ENCODE measurements at places on chromosomes 6 and 20. TPM values are rescaled to one million over a fixed set of nuclear protein-coding genes. Genes with fewer than 3 reads are reported as not detected.

The ADGRG6 gene
- 3.0 TPM for total RNA-seq

The CLDN20 gene
- total RNA-seq: not detected

DNA sequence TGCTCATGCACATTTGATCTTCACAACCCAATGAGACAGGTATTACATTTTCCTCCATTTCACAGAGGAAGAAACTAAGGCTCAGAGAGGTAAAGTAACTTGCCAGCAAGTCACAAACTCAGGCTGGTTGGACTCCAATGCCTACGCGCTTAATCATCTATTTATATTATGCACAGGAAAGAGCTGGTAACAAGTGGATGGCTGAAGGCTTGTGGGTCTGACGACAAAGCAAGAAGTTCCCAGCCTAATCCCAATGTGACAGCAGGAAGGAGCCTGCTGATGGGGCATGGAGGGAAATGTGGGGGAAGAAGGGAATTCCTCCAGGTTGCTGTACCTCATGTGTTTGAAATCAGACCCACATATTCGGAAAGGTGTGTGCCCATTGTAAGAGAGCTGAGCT, 3.9 kb downstream of the CDH22 start:
- no peak overlapping the region for H3K27ac ChIP-seq
- H3K27me3 ChIP-seq: peaks cover 65% of the 10 kb centered on the region
- no peaks in the 10 kb centered on the region for H3K36me3 ChIP-seq
- no peaks in the 10 kb centered on the region for H3K4me1 ChIP-seq

DNA sequence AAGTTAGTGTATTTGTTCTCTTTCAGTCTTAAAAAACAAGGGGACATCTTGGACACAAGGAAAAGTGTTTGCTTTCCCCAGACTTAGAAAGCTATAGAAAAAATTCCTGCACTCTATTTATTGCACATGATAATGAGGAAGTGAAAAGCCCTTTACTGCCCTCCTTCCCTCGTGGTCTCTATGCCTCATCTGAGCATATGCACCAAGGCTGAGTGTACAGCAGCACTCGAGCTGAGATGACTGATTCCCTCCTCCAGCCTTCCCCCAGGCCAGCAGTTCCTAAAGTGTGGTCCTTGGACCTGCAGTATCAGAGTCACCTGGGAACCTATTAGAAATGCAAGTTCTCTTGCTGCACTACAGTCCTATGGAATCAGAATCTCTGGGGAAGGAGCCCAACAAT, 14.3 kb upstream of the LAMP5 start:
- no peak overlapping the region for H3K27ac ChIP-seq
- 0 out of 2 replicates have a peak, but pooled peaks cover 3% of the 10 kb centered on the region for H3K27me3 ChIP-seq
- no peaks in the 10 kb centered on the region for H3K36me3 ChIP-seq

- DNase-seq: no peak
- H3K4me3 ChIP-seq: no peak overlapping the region
- no peaks in the 10 kb centered on the region for H3K4me1 ChIP-seq
- H3K27me3 ChIP-seq: 0 out of 2 replicates have a peak, but pooled peaks cover 2% of the 10 kb centered on the region
- no peak overlapping the region for H3K27ac ChIP-seq
These were observed 3.0 kb upstream of the WFDC10A start for GRCh38 chr20:45626540-45626939.

The MYLK2 gene
- total RNA-seq: 3.5 TPM

DNA sequence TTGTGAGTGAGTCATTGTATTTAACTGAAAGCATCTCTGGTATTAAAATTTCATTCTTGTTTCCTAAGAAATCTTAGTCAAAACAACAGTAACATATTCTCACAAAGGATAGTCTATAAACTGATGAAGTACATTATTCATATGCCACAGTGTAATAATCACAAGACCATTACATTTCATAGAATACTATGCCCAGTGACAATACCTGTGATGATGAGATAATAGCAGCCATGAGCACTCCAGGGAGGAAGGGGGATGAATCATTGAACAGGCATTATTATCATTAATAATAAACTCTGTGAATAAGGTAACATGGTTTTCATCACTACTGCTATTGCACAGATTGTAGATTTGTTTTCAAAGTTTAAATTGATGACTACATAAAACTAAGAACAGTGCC, 667.9 kb downstream of the EPM2A start:
- no peaks in the 10 kb centered on the region for H3K36me3 ChIP-seq
- no peaks in the 10 kb centered on the region for H3K4me1 ChIP-seq
- no peak overlapping the region for H3K4me3 ChIP-seq
- no peaks in the 10 kb centered on the region for H3K27me3 ChIP-seq
- no peak overlapping the region for H3K27ac ChIP-seq

GRCh38 chr20:51428401-51429143, 113.9 kb downstream of the NFATC2 start:
- no peak overlapping the region for H3K4me3 ChIP-seq
- H3K36me3 ChIP-seq: no peaks in the 10 kb centered on the region
- H3K27ac ChIP-seq: no peak overlapping the region
- DNase-seq: no peak
- H3K27me3 ChIP-seq: peaks cover 65% of the 10 kb centered on the region

DNA sequence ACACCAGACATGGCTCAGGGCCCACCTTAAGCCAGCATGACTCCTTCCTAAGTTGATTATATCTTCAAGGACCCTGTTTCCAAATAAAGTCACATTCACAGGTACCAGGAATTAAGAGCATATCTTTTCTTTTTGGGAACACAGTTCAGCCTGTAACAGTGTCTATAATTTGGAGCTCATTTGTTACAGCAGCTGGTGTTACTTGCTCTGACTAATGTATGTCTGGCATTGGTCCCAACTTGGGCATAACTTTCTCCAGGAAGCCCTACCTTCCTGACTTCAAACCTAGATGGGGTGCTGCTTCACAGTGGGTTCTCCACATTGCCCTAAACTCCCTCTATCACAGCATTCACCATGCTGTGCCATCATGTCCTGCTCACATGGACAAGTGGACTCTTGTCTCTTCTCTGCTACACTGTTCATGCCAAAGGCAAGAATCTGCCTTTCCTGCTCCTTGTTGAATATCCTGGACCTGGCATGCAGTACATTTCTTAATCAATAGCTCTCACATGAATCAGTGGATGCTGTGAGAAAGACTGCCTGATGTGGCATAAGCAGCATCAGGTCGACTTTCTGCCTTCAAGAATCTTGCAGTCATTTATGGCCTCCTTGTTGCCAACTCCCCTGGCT, 117.4 kb upstream of the FOXA2 start:
- H3K36me3 ChIP-seq: no peaks in the 10 kb centered on the region
- no peak overlapping the region for H3K4me3 ChIP-seq
- no peaks in the 10 kb centered on the region for H3K27me3 ChIP-seq
- DNase-seq: no peak

- H3K27ac ChIP-seq: no peak overlapping the region
- no peak overlapping the region for H3K4me3 ChIP-seq
- H3K4me1 ChIP-seq: peaks cover 7% of the 10 kb centered on the region
- H3K36me3 ChIP-seq: no peaks in the 10 kb centered on the region
- H3K27me3 ChIP-seq: peaks cover 1% of the 10 kb centered on the region
- DNase-seq: no peak
These were observed 28.4 kb upstream of the PTPN1 start for GRCh38 chr20:50481741-50482140.

GRCh38 chr6:84910906-84911607, 146.7 kb upstream of the TBX18 start:
- no peak overlapping the region for H3K4me3 ChIP-seq
- no peaks in the 10 kb centered on the region for H3K36me3 ChIP-seq
- no peak for DNase-seq
- H3K27me3 ChIP-seq: no peaks in the 10 kb centered on the region
- no peak overlapping the region for H3K27ac ChIP-seq

DNA sequence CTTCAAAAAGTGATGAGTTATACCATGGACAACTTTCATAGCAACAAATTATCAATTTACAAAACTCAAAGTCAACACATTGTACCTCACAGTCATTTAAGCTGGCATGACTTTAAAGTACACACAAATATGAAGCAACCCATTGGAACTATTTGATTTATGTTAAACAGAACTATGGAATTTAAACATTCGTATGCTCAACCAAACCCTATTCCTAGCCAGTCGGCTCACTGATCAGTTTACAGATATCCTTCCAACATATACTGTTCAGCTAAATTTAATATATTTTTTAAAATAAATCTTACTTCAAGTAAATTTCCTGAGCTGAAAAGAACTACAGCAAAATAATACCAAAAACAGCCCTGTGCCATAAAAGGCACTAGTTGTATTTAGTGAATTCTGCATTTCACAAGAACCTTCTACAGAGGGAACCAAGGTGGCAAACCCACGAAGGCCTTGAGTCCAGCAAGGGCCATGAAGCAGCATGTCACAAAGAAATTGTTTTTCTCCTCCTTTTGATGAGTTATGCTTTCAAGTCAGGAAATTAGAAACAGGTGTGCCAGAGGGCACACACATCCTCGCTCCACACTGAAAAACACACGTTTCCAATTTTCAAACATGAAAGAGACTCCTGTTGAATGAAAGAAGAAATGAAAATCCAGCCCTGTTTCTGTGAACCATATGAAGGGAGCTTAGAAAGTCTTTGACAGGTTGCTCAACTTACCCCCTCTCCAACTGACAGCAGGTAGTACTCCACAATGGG, 122.8 kb downstream of the TASP1 start:
- no peaks in the 10 kb centered on the region for H3K27me3 ChIP-seq
- H3K4me1 ChIP-seq: no peaks in the 10 kb centered on the region
- no peak overlapping the region for H3K27ac ChIP-seq
- H3K4me3 ChIP-seq: no peak overlapping the region

The VGLL2 gene
- 5.7 TPM for total RNA-seq

GRCh38 chr20:58053391-58054055, 174.9 kb downstream of the ANKRD60 start:
- H3K4me3 ChIP-seq: no peak overlapping the region
- DNase-seq: no peak
- H3K36me3 ChIP-seq: no peaks in the 10 kb centered on the region
- H3K27ac ChIP-seq: no peak overlapping the region
- peaks cover 20% of the 10 kb centered on the region for H3K4me1 ChIP-seq
- no peaks in the 10 kb centered on the region for H3K27me3 ChIP-seq

The CENPW gene
- 46.0 TPM for total RNA-seq

DNA sequence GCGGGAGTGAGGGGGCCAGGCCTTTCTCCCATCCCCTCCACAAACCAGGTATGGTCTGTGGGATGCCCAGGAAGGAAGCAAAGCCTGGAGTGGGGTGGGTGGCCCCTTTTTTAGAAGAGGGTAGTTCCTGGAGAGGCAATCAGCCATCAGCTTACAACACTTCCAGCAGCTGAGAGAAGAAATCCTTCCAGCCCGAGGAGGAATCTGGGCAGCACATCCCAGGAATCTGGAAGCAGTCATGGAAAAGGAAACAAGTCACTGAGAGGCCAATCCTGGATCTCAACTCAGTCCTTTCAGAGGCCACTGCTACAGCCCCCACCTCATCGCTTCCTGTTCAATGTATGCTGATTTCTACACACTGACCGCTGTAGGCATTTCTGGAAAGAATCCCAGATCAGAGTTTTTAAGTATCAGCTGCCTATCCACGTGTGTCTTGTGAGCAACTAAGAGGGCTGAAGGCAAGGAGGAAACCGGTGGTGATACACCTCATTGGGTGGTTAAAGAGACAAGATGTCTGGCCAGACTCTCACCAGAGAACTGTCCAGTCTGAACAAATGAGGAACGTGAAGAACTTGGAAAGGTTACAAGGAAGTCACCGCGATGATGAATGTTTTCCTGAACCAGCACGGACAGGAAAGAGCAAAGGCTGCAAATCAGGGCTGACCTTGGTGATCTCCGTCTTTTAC, 92.9 kb upstream of the SHLD1 start:
- no peak overlapping the region for H3K4me3 ChIP-seq
- peaks cover 3% of the 10 kb centered on the region for H3K4me1 ChIP-seq
- no peaks in the 10 kb centered on the region for H3K27me3 ChIP-seq
- DNase-seq: peak; percentile 59

- no peak overlapping the region for H3K27ac ChIP-seq
- no peaks in the 10 kb centered on the region for H3K36me3 ChIP-seq
- no peaks in the 10 kb centered on the region for H3K27me3 ChIP-seq
- no peak overlapping the region for H3K4me3 ChIP-seq
- DNase-seq: no peak
- H3K4me1 ChIP-seq: no peaks in the 10 kb centered on the region
These were observed 8.2 kb downstream of the SLC17A2 start for GRCh38 chr6:25922301-25922700.

DNA sequence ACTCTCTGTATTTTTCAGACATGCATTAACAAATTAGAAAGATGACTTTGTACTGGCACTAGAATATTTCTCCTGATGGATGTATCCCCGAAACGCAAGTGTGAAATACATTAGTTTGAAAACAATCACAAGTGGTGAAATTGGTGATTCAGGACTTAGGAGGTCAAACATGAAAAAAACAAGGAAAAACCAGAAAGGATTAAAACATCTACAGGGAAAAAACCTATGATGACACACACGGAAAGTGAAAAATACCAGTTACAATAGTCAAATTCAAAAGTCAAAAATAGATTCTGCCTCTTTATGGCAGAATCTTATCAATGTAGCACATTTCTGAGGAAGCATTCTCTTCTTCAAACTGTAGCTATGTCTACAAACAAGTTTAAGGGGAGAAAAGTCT, 129.0 kb upstream of the SGK1 start:
- no peaks in the 10 kb centered on the region for H3K36me3 ChIP-seq
- no peaks in the 10 kb centered on the region for H3K27me3 ChIP-seq
- no peak overlapping the region for H3K4me3 ChIP-seq
- H3K4me1 ChIP-seq: no peaks in the 10 kb centered on the region
- no peak overlapping the region for H3K27ac ChIP-seq
- no peak for DNase-seq

The CDSN gene
- not detected for total RNA-seq

- no peak for DNase-seq
- H3K27ac ChIP-seq: no peak overlapping the region
- no peaks in the 10 kb centered on the region for H3K4me1 ChIP-seq
- no peak overlapping the region for H3K4me3 ChIP-seq
- no peaks in the 10 kb centered on the region for H3K36me3 ChIP-seq
- no peaks in the 10 kb centered on the region for H3K27me3 ChIP-seq
These were observed 45.2 kb downstream of the TBX18 start for GRCh38 chr6:84719152-84719551.

- DNase-seq: peak; percentile 54
These were observed 835.3 kb upstream of the EPHA7 start for GRCh38 chr6:94254689-94255088.

The TFEB gene
- 0.63 TPM for total RNA-seq

GRCh38 chr6:120938164-120938875, 396.0 kb downstream of the TBC1D32 start:
- H3K27me3 ChIP-seq: no peaks in the 10 kb centered on the region
- no peak overlapping the region for H3K27ac ChIP-seq
- no peak overlapping the region for H3K4me3 ChIP-seq
- H3K36me3 ChIP-seq: no peaks in the 10 kb centered on the region

- no peak overlapping the region for H3K27ac ChIP-seq
- DNase-seq: no peak
- peaks cover 40% of the 10 kb centered on the region for H3K36me3 ChIP-seq
- H3K4me3 ChIP-seq: no peak overlapping the region
- no peaks in the 10 kb centered on the region for H3K27me3 ChIP-seq
- H3K4me1 ChIP-seq: no peaks in the 10 kb centered on the region
These were observed 225.5 kb downstream of the EYA4 start for GRCh38 chr6:133466680-133467079.

GRCh38 chr6:53360093-53360912, 11.6 kb upstream of the ELOVL5 start:
- H3K4me1 ChIP-seq: no peaks in the 10 kb centered on the region
- peak overlapping the region; percentile 85 for H3K27ac ChIP-seq
- no peaks in the 10 kb centered on the region for H3K36me3 ChIP-seq
- DNase-seq: no peak
- peak overlapping the region; percentile 81 for H3K4me3 ChIP-seq
- no peaks in the 10 kb centered on the region for H3K27me3 ChIP-seq

The COL21A1 gene
- total RNA-seq: 1.2 TPM

- H3K36me3 ChIP-seq: no peaks in the 10 kb centered on the region
- no peaks in the 10 kb centered on the region for H3K4me1 ChIP-seq
- H3K4me3 ChIP-seq: no peak overlapping the region
- DNase-seq: no peak
- H3K27me3 ChIP-seq: no peaks in the 10 kb centered on the region
These were observed 114.2 kb downstream of the SOX4 start for GRCh38 chr6:21707524-21708319.
